Left cardiac atrium (tissue), 4 donors: ENCODE measurements at places on chromosomes 3 and 15. TPM values are rescaled to one million over a fixed set of nuclear protein-coding genes. Genes with fewer than 3 reads are reported as not detected.

DNA sequence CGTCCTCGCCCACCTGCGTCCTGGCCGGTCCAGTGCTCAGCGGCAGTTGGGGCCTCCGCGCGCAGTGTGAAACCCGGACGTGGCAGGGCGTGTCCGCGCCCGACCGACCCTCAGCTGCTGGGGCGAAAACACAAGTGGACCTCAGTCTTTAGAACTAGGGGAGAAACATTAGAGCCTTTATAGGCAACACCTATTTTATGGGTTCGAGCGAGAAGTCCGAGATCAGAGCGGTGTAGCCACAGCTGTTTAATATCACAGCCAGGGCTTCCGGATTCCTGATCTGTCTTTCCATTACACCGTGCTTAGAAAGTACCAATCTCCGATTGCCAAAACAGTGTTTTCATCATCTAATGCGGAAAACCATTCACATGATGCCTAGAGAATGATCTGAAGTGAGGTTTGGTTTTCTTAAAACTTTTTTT lies 506 bp downstream of the RAD51 start:
- no peak for DNase-seq

GRCh38 chr3:77536038-77536775 lies 496.3 kb downstream of the ROBO2 start:
- no peak for DNase-seq

GRCh38 chr3:100782906-100783305 lies 73.6 kb downstream of the TFG start:
- no peak for DNase-seq

DNA sequence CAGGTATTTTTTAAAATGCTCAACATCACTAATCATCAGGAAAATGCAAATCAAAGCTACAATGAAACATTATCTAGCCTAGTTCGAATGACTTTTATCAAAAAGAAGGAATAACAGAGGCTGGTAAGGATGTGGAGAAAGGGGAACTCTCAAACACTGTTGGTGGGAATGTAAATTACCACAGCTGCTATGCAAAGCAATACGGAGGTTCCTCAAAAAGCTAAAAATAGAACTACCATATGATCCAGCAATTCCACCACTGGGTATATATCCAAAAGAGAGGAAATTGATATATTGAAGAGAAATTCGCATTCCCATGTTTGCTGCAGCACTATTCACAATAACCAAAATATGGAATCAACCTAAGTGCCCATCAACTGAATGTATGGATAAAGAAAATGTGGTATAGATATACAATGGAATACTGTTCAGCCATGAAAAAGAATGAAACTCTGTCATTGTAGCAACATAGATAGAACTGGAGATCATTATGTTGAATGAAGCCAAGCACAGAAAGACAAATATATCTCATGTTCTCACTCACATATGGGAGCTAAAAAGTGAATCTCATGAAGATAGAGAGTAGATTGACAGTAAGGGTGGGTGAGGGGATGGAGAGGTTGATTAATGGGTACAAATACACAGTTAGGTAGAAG lies 19.7 kb upstream of the CLN6 start:
- no peak for DNase-seq

DNA sequence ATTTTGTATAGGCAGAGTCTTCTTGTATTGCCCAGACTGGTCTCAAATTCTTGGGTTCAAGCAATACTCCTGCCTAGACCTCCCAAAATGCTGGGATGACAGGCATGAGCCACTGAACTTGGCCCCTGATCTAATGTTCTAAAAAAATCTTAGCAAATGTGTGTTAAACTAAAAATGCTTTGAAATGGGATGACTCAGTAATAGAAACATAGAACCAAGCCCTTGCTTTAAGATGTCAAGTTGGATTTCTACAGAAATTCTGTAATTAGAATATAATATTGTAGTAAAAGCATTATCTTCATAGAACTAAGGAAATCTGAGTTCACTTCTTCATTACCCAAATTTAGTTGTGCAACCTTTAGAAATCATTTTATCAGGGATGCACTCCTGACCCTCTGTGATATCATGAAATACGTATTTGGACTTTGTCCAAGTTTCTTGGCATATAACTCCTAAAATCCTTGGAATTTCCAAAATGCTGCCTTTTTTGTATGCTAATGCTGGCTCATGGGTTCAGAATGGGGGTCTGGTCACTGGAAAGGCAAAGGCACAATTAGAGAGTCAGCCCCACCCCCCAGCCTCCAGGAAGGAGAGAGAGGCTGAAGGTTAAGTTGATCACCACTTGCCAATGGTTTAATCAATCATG lies 217.3 kb downstream of the TP63 start:
- DNase-seq: no peak

GRCh38 chr15:45795440-45796069 lies 160.7 kb downstream of the SQOR start:
- DNase-seq: no peak

DNA sequence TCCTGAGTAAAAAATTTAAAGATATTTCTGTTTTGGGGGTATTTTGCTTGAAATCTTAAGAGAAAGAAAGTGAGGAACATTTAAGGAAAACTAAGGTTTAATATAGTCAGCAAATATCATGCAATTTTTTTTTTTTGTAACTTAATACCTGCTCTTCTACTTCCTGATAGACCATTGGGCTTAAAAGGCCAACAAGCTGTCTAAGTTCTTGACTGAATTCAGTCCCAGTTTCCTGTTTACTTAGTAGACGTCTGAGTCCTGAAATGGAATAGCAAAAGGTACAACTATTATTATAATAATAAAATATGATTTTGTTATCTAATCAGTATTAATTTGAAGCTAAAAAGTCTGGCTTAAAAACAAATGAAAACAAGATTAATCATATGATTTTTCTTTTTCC lies 37.9 kb downstream of the IQCB1 start:
- DNase-seq: no peak

The STAC gene
- 0.47 TPM for total RNA-seq

The UROC1 gene
- not detected for total RNA-seq

The GP5 gene
- total RNA-seq: 0.21 TPM
